Heart right ventricle (tissue), 16 donors: ENCODE measurements at places on chromosomes 11 and 22. TPM values are rescaled to one million over a fixed set of nuclear protein-coding genes. Genes with fewer than 3 reads are reported as not detected.

Gene C1QTNF4
- not detected for total RNA-seq

Gene OR52D1
- not detected for total RNA-seq

Gene MCHR1
- 1.5 TPM for total RNA-seq

Gene KCNK7
- 0.35 TPM for total RNA-seq

Gene DEFB108B
- not detected for total RNA-seq

Gene ANKK1
- not detected for total RNA-seq

Gene TSPAN32
- 25.8 TPM for total RNA-seq

Gene KCNE3
- 1.8 TPM for total RNA-seq

Gene HEPHL1
- total RNA-seq: not detected

Gene MMP27
- total RNA-seq: not detected

Gene SLC1A2
- total RNA-seq: 6.4 TPM

Gene PHETA2
- 5.9 TPM for total RNA-seq

Gene PIK3IP1
- 12.1 TPM for total RNA-seq

Gene SYT13
- total RNA-seq: 2.5 TPM

Gene SERPING1
- 59.9 TPM for total RNA-seq

Gene OR52I2
- not detected for total RNA-seq

Gene OR51A7
- total RNA-seq: not detected

Gene SCO2
- 2.8 TPM for total RNA-seq

Gene KCNK4
- not detected for total RNA-seq

Gene TXNRD2
- 59.9 TPM for total RNA-seq

Gene ELFN2
- 0.21 TPM for total RNA-seq

Gene FIBIN
- total RNA-seq: 4.3 TPM

Gene ZDHHC8
- 48.4 TPM for total RNA-seq

Gene PRR33
- total RNA-seq: 4.5 TPM

Gene ESRRA
- 138 TPM for total RNA-seq

Gene MAPK8IP1
- 6.5 TPM for total RNA-seq

Gene KMT2A
- total RNA-seq: 20.8 TPM

Gene KCTD17
- 22.1 TPM for total RNA-seq

Gene DGCR6
- total RNA-seq: 8.0 TPM

Gene MMP3
- total RNA-seq: not detected

Gene PTDSS2
- total RNA-seq: 37.9 TPM

Gene FLRT1
- 0.17 TPM for total RNA-seq

Gene LDHAL6A
- not detected for total RNA-seq

Gene TSPAN18
- 124 TPM for total RNA-seq

Gene SYT12
- 0.16 TPM for total RNA-seq

Gene MPEG1
- 5.7 TPM for total RNA-seq

Gene OR4A5
- total RNA-seq: not detected

Gene RFPL3
- total RNA-seq: not detected

Gene CAVIN3
- 44.8 TPM for total RNA-seq

Gene YPEL1
- total RNA-seq: 7.4 TPM

Gene ELF5
- total RNA-seq: not detected

Gene LRRC32
- 20.0 TPM for total RNA-seq

Gene RFPL2
- total RNA-seq: not detected

Gene APOBEC3G
- total RNA-seq: 4.7 TPM

Gene OR6A2
- total RNA-seq: not detected

Gene C11orf16
- total RNA-seq: not detected

Gene H19
- 235 TPM for total RNA-seq

Gene GSTT2
- not detected for total RNA-seq

Gene CCDC116
- total RNA-seq: not detected

Gene RIMBP3B
- total RNA-seq: not detected

Gene OR52B4
- total RNA-seq: not detected

Gene GAS2
- 11.9 TPM for total RNA-seq

Gene P2RX6
- total RNA-seq: 4.6 TPM

Gene TEX54
- total RNA-seq: not detected

Gene NLRP10
- not detected for total RNA-seq
